ENCODE measurements at places on chromosomes 12 and 14. TPM values are rescaled to one million over a fixed set of nuclear protein-coding genes. Genes with fewer than 3 reads are reported as not detected.

DNA sequence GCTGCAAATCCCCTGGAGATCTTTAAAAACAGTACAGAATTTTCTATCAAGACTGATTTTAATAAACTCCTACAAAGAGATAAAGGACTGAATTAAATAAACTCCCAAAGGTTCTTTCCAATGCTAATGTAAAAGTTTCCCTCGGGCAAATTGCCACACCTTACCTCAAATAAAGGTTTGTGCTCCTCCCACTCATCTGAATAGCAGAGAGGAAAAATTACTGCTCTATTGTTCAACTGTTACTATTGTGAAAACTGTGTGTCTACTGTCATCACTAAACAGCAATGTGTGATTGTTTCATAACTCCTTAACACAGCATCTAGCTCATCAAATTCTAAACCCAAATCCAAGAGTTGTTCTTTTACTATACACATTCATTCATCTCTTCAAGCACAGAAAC, 3.2 kb downstream of the SPTLC2 start:
- DNase-seq, result no peak

DNA sequence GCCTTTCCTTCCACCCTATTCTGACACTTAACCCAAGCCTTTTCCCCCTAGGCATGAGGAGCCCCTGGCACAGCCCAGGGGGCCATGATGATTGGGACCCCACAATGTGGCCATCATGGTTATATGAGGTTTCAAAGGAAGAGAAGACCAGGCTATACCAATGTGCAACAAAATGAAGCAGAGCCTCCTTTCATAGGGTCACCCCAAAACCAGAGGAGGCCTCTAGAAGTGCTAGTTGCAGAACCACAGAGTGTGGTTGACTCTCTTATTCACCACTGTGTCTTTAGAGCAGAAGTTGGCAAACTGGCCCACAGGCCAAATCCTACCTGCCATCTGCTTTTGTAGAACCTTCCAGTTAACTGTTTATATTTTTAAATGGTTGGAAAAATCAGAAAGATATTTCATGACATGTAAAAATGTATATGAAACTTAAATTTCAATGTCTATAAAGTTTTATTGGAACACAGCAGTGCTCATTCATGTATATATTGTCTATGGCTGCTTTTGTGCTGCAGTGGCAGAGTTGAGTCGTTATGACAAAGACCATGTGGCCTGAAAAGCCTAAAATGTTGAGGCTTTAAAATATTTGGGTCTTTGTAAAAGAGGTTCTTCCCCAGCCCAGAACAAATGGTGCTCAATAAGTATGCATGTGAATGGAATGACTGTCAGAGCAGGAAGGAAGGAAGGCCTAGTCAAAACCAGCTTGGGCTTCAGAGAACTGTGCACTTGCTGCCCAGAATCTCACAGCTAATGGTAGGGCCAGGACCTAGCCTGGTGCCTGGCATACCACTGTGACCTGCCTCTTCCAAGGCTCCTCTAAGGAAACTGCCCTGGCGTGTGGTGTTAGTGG, 49.2 kb downstream of the SUSD6 start:
- no peak for DNase-seq

Gene JPH4
- total RNA-seq, result not detected

DNA sequence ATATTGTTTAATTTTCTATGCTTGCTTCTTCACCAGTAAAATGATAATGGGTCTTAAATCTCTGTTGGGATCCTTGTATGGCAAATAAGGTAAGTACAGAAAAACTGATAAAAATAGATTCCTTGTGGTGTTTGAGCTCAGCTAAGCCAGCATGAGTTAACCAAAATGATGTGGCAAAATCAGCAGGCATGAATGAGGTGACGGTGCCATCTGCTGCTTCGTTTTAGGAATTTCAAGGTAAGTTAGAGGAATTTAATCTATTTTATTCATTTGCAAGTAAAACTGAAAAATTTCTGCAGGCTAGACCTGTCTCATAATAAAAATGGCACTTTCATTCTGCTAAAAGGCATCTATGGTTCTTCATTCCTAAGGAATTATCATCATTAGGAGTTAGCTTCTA, 10.0 kb upstream of the CLEC7A start:
- peak; percentile 30 for DNase-seq

GRCh38 chr12:124915239-124916236, 1.1 kb upstream of the UBC start:
- DNase-seq, result no peak

DNA sequence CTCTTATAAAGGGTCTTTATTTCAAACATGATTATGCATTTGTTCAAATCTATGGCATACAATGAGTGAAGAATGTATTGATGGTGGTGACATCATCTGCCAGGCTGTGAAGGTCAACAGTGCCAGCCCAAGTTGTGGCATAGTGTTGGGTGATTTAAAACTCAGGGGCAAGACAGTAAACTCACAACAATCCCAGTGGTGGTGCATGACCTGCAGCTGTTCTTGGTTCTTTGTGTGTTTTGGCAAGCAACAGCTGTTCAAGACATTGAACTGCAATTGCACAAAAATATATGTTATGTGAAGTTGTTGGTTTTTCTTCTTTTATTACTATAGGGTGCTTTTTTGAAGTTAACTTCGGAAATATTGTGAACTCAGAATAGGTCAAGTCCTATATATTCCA, 851.6 kb downstream of the NRXN3 start:
- no peak for DNase-seq

GRCh38 chr14:35687335-35687939, 121.7 kb downstream of the RALGAPA1 start:
- no peak for DNase-seq

Gene DHRS2
- total RNA-seq, result 1.1 TPM

- DNase-seq, result no peak
These were observed 100.9 kb downstream of the EPS8 start for GRCh38 chr12:15688202-15688736.

Gene CBLN3
- 20.1 TPM for total RNA-seq

Gene KLRC2
- total RNA-seq, result not detected

DNA sequence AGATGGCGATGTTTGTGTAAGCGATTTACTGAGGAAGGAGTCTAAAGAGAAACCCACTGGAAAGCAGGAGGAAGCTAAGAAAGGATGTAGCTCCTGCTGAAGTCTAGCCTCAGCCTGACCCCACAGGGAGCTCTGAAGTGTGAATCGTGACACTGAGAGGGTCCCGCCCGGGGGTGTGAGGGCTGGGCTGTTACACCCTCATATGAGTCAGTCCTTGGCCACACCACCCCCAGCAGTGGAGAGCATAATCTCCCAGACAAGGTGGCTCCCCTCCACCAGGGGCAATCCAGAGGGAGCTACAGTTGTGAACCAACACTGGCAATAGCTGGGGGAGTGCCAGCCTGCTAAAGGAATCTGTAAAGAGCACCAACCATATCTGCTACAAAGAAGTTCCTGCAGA, 31.5 kb downstream of the SVOP start:
- DNase-seq, result no peak

Measured in activated naive CD4-positive, alpha-beta T cell treated with anti-CD3 and anti-CD28 coated beads, Interleukin-2, amount 50 U/mL, for 72 hours (primary cell).